HepG2 (cell line): ENCODE measurements at places on chromosomes 5 and 9.

GRCh38 chr9:79694676-79695400 lies 123.1 kb downstream of the TLE4 start:
- H3K4me1 ChIP-seq: no peaks in the 10 kb centered on the region
- H3K4me3 ChIP-seq: no peak overlapping the region
- DNase-seq: no peak
- no peaks in the 10 kb centered on the region for H3K27me3 ChIP-seq
- no peak overlapping the region for H3K27ac ChIP-seq

DNA sequence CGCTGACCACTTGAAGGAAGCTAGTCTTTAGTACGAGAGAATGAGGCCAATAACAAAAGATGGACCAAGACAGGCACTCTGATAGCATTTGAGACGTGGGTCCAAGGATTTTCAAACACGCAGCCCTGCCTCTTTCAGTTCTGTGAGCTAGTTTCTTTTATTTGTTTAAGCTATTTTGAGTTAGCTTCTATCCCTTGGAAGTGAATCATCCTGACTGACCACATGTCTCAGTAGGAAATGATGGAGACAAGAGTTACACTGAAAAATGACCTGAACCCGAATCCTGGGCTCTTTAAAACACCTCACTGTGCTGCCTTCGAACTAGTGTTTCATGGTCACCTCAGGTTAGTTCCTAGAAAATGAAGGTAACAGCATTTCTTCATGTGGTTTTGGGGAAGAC lies 9.9 kb downstream of the TEK start:
- DNase-seq: no peak
- no peak overlapping the region for H3K4me3 ChIP-seq
- H3K36me3 ChIP-seq: no peaks in the 10 kb centered on the region
- H3K4me1 ChIP-seq: no peaks in the 10 kb centered on the region; the same call in 1 of the 2 replicates
- no peak overlapping the region for H3K27ac ChIP-seq

- no peaks in the 10 kb centered on the region for H3K27me3 ChIP-seq
- no peak overlapping the region for H3K27ac ChIP-seq
- peak; percentile 71 for DNase-seq
- peaks cover 16% of the 10 kb centered on the region for H3K4me1 ChIP-seq
Observed at GRCh38 chr5:92353107-92354030, 970.3 kb upstream of the ARRDC3 start.

GRCh38 chr5:55480781-55481180 lies 54.0 kb downstream of the PLPP1 start:
- H3K27me3 ChIP-seq: no peaks in the 10 kb centered on the region
- no peaks in the 10 kb centered on the region for H3K36me3 ChIP-seq
- DNase-seq: no peak
- H3K27ac ChIP-seq: no peak overlapping the region
- H3K4me1 ChIP-seq: peaks cover 14% of the 10 kb centered on the region
- no peak overlapping the region for H3K4me3 ChIP-seq

DNA sequence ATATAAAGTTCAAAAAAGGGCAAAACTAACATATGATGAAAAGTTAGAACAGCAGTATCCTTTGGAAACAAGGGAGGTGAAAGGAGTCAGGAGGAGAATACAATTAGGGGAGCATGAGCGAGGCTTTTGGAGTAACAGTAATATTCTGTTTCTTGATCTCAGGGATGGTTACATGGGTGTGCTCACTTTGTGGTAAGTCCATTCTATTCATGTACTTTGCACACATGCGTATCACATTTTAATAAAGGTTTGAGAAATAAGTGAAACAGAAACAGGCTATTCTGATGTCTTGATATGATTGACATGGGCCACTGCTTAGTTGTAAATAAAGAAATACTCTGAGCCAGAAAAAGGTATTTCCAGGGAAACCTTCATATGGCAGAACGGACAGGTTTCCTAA lies 208.8 kb downstream of the SPOCK1 start:
- no peaks in the 10 kb centered on the region for H3K36me3 ChIP-seq
- H3K27me3 ChIP-seq: no peaks in the 10 kb centered on the region
- no peaks in the 10 kb centered on the region for H3K4me1 ChIP-seq
- DNase-seq: no peak
- H3K4me3 ChIP-seq: no peak overlapping the region

GRCh38 chr5:36417221-36417620 lies 115.5 kb upstream of the RANBP3L start:
- H3K36me3 ChIP-seq: no peaks in the 10 kb centered on the region
- H3K4me1 ChIP-seq: peaks cover 15% of the 10 kb centered on the region
- DNase-seq: no peak
- no peaks in the 10 kb centered on the region for H3K27me3 ChIP-seq
- H3K4me3 ChIP-seq: no peak overlapping the region
- no peak overlapping the region for H3K27ac ChIP-seq

DNA sequence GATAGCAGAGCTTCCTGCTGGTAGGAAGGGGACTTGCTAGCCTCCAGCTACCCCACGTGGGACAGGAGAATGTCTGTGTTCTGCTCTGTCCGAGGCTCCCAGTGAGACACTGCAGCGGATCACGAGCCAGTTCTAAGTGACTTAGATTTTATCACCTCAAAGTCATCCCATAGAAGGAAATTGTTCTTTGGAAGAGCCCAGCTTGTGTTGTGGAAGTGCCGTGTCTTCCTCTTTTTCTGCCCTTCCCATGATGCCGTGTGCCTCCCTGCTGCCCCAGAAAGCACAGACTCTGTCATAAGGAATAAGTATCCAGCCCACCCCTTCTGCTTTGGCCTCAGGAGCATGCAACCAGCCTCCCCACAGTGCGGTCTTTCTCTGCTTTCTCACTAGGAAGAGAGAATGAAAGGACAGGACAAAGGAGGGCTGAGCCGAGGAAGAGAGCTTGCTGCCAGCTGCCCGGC lies 35.6 kb downstream of the RUFY1 start:
- DNase-seq: no peak
- H3K4me1 ChIP-seq: no peaks in the 10 kb centered on the region
- peaks cover 21% of the 10 kb centered on the region for H3K36me3 ChIP-seq

DNA sequence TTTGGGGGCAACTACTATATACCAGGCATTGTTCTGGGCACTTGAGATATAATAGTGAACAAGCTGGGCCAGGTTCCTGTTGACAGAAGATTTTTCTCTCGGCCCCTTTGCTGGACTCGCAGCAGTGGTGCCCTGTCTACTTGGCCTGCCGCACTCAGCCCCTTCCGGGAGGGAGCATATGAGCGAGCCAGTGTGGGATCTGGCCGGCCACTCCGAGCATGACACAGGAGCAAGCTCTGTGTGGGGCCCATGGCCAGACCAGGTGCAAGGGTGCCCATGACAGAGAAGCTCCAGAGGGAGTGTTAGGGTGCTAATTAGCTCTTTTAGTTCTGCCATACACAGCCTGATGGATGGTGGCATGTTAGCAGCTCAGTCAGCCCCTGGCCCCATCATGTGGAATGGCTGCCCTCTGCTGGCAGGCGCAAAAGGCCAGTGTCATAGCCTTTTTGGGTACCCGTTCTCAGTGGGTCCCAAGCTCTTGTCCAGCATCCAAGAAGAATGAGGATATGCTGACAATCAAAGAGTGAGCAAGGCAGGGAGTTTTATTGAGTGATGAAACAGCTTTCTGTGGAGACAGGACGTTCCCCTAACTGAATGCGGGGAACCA lies 9.3 kb upstream of the KIF4B start:
- DNase-seq: peak; percentile 30
- no peak overlapping the region for H3K4me3 ChIP-seq
- H3K27me3 ChIP-seq: no peaks in the 10 kb centered on the region
- no peak overlapping the region for H3K27ac ChIP-seq
- H3K36me3 ChIP-seq: no peaks in the 10 kb centered on the region

DNA sequence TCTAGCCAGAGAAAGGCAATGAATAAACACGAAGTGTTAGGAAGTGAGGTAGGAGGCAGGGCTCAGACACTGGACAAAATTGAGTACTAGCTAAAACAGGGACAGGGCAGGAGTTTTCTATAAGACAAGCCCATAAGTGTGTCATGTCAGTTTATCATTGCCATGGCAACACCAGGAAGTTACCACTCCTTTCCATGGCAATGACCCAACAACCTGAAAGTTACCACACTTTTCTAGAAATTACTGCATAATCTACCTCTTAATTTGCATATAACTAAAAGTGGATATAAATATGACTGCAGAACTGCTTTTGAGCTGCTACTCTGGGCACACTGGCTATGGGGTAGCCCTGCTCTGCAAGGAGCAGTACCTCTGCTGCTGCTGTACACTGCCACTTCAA lies 442.5 kb upstream of the COX7C start:
- no peak for DNase-seq
- H3K4me3 ChIP-seq: no peak overlapping the region
- no peaks in the 10 kb centered on the region for H3K36me3 ChIP-seq
- no peak overlapping the region for H3K27ac ChIP-seq

GRCh38 chr5:138909734-138910133 lies 34.6 kb upstream of the LRRTM2 start:
- no peak for DNase-seq
- H3K27ac ChIP-seq: no peak overlapping the region
- H3K27me3 ChIP-seq: no peaks in the 10 kb centered on the region; the same call in 1 of the 2 replicates
- H3K4me3 ChIP-seq: no peak overlapping the region
- H3K4me1 ChIP-seq: no peaks in the 10 kb centered on the region
- peaks cover 63% of the 10 kb centered on the region for H3K36me3 ChIP-seq

DNA sequence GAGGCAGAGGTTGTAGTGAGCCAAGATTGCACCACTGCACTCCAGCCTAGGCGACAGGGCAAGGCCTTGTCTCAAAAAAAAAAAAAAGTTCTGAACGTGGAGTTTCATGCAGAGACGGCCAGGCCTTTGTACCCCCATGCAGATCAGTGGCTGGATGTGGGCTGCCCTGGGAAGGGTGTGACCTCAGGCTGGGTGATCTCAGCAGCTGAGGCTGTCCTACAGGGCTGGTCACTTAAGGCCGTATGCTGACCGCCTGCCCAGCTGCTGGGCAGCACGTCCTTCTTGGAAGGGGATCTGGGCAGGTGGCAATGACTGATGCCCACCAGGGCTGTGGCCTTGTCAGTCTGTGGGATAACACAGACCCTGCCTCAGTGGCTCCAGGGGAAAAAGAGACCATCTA lies 37.2 kb upstream of the GRHPR start:
- no peak overlapping the region for H3K27ac ChIP-seq
- peaks cover 9% of the 10 kb centered on the region; the same call in 2 of the 3 replicates for H3K27me3 ChIP-seq
- no peaks in the 10 kb centered on the region for H3K36me3 ChIP-seq
- no peak for DNase-seq

DNA sequence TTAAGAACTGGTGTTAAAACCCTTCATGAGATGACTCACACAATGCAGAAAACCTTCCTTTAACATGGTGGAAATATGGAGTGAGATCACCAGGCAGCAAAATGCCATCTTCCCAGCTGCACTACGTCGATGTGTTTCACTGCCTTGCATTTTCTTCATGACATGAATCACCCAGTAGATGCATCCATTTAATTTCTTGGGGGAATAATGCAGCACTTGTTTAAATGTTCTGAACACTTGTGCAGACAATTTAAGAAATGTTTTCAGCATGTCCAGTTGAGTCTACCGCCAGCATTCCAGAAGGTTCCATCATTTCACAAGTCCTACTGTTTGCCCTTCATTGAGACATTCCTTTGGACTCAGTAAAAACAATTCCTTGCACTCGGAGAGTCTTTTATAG lies 81.6 kb downstream of the ADAMTS16 start:
- no peak overlapping the region for H3K27ac ChIP-seq
- DNase-seq: no peak
- H3K27me3 ChIP-seq: no peaks in the 10 kb centered on the region
- no peaks in the 10 kb centered on the region for H3K4me1 ChIP-seq
- no peaks in the 10 kb centered on the region for H3K36me3 ChIP-seq
- no peak overlapping the region for H3K4me3 ChIP-seq

- H3K4me1 ChIP-seq: no peaks in the 10 kb centered on the region
- H3K36me3 ChIP-seq: no peaks in the 10 kb centered on the region
- no peak for DNase-seq
- no peaks in the 10 kb centered on the region for H3K27me3 ChIP-seq
- no peak overlapping the region for H3K4me3 ChIP-seq
Observed at GRCh38 chr5:87020099-87020934, 247.4 kb upstream of the RASA1 start.

DNA sequence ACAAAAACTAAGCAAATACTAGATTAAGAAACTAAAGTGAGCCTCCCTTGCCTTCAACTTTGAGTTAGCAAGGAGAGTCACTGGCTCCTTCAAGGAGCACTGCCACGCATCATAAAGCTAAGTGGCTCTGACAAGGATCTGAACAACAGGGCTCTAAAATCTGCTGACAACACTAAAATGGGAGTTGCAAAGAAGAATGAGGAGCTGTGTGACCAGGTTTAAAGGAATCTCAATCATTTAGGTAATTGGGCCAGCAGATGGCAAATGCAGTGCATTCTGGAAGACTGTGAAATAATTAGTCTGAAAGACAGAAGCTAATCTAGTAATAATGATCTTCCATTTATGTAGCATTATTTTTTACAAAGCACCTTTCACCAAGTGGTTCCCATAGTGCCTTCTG lies 297.0 kb upstream of the TAS2R1 start:
- DNase-seq: no peak
- no peaks in the 10 kb centered on the region for H3K36me3 ChIP-seq
- H3K27ac ChIP-seq: no peak overlapping the region
- H3K27me3 ChIP-seq: no peaks in the 10 kb centered on the region
- no peaks in the 10 kb centered on the region for H3K4me1 ChIP-seq

DNA sequence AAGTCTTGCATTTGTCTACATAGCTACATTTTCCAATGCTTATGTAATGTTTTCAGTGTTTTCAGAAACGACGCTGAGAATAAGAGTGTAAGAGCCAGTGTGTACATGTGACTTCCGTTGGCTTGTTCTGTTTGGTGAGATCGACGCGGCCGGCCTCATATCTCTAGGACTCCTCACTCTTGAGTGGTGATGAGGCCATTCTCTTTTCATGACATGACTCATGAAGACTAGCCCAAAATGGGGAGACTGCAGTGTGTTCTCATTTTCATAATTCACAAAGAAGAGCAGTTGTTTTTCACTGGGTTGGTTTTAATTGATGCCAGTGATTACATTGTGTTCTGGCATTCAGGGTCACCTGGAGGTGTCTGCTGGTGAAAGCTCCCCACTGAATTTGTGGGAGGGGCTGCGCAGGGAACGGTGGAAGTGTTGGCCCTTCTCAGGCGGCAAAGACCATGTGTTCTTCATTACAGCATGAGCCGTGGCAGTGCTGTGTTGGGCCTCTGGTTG lies 131.5 kb upstream of the OTULINL start:
- DNase-seq: no peak
- no peaks in the 10 kb centered on the region for H3K27me3 ChIP-seq
- no peaks in the 10 kb centered on the region for H3K4me1 ChIP-seq
- no peak overlapping the region for H3K4me3 ChIP-seq
- H3K27ac ChIP-seq: no peak overlapping the region

DNA sequence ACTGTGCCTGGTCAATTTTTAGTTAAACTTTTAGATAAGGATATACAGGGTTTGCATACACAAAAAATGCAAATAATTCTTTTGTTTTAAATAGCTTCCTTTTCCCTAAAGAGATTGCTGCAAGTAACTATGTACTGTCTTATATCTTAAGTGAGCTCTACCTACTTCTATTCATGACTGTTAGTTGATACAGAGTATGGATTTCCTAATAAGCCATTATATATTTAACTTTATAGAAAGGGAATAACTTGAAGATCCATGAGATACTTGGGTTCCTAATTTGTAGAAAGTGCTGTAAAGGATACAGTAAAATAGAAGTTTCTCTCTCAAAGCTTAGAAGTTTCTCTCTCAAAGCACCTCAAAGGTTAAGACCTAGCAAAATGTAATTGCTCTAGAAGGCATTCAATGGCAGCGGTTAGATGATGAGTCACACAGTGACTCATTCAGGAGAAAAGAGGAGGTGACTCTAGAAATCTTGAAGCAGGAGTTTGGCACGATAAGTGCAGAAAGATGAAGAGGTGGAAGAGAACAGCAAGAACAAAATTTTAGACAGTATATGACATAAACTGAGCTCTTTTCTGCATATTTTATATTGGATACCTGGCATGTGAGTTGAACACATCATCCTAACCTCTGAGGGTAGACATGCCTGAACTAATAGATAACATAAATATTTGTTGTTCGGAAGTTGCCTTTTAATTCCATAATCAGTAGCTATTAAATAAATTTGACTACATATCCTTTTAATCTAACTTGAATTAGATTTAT lies 5.5 kb upstream of the DNAJC21 start:
- H3K27me3 ChIP-seq: no peaks in the 10 kb centered on the region
- H3K4me1 ChIP-seq: peaks cover 8% of the 10 kb centered on the region; the same call in 1 of the 2 replicates
- no peak for DNase-seq
